ENCODE measurements at places on chromosomes 2 and 18.

DNA sequence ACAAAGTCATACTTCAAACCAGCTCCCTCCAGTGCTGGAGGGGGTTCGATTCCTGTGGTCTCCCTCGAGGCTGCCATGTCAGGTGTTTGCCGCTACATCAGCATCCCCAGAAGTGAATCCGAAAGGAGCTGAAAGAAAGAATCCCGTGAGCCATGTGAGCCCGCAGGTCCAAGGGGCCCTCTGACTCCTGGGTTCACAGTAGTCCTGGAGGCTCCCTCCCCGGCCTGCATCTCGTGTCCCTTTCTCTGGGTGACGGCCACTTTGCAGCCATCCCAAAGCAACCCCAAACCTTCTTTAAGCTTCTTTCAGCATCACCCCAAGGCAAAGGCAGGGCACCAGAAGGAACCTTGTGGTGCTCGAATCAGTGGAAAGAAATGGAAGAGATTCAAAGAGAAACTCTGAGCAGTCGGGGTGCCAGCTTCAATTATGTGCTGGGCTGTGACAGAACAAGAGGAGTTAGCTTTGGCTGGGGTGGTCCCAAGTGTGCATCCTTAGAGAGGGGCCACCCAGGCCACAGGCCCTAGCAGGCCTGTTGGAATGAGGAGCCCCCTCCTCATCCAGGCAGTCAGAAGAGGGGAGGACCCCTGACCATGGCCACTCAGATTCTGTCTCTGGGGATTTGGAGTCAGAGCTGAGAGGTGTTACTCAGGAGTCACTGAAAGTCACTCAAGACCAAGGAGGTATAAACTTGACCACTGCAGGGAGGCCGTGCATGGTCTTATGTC, 59.7 kb downstream of the CIB4 start:
- peak; percentile 5 for DNase-seq

DNA sequence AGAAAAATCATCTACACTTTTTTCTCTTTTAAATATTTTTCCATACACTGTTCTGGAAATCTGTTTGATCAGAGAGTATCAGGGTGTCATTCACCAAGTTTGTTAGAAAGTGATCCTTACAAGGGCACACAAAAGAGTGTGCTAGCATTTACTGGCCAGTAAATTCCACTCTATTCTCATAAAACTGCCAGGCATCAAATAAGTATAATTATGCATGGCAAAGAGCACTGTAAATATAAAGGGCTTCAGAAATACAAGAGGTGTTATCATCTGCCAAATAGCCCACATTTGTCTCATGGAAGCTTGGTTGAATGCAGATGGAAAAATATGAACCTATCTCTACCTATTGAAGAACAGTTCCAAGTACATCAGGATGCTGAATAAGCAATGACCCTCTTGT, 847.3 kb upstream of the ACVR2A start:
- no peak for DNase-seq

DNA sequence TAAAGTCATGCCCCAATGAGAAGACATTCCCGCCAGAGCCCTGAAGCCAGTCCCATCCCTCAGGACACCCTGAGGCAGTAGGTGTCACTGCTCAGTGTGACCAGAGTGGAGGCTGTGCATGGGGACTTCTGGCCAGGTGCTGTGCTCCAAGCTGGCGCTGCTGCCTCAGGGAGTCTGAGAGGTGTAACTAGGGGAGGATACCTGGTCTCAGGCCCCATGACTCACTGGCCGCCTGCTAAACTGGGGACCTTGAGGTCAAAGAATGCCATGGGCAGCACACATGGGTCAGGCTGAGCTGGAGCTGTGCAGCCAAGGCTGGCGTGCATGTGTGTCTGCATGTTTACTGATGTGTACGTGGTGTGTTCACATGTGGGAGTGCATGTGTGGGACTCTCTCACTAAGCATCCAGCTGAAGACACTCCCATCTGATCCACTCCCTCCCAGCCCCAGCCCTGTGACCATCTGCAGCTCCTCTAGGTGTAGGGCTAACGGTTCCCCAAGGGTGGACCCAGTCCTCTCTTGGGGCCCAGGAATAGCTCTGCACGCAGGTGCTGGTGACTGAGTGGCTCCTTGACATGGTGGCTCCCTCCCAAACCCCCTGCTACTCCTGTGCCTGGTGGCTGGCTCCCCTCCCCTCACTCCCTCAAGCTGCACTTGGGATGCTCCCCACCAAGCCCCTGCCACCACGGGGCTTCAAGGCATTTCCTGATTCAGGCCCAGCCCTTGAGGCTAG, 16.5 kb downstream of the HS6ST1 start:
- no peak for DNase-seq

DNA sequence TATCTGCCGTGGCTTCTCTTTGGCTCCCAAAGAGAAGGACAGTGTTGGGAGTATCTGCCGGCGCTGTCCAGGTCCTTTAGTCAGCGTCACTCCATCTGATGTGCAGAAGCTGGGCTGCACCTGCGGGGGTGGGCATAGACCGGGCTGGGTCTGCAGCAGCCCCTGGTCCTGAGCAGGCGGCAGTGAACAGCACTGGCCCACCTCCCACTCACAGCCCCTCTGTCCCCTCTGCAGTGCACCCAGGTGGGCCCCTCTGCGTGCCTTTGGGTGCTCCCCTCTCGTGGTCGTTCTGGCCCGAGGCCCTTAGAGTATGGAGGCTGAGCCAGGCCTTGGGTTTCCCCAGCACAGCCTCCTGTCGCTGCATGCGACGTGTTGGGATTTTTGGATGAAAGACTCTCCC, 95.7 kb downstream of the USP40 start:
- no peak for DNase-seq

GRCh38 chr2:76667821-76668271, 854.3 kb downstream of the LRRTM4 start:
- DNase-seq, result peak; percentile 61

DNA sequence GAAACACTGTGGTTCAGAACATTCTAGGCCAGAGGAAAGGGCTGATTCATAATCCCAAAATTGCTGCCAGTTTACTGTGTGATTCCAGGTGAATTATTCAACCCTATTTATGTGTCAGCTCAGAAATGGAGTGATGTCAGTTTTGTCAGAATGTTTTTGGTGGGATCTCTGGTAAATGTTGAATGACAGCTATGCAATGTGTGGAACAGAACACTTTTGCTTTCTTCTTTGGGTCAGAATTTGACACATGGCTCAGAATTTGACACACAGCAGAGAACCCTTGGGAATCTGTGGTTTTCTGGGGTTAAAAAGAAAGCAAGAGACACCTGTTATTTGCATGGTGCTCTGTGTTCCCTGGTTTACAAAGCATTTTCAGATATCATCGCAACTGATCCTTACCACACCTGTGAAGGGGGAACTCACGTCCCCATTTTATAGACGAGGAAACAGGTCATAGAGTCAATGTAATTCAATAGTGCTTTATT, 1.6 kb upstream of the MTA3 start:
- no peak for DNase-seq

DNA sequence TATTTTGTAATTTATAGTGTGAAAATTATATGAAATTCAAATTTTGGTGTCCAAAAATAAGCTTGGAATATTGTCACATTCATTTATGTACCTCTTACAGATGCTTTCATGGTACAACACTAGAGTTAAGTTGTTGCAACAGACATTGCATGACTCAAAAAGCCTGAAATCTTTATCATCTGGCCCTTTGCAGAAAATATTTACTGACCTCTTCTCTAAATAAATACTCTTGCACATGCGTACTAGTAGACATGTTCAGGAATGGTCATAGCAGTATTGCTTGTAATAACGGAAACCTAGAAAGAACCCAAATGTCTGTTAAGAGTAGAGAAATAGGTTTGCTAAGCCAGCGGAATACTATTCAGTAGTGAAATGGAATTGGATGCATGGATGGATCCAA, 60.4 kb downstream of the GALNT1 start:
- no peak for DNase-seq

DNA sequence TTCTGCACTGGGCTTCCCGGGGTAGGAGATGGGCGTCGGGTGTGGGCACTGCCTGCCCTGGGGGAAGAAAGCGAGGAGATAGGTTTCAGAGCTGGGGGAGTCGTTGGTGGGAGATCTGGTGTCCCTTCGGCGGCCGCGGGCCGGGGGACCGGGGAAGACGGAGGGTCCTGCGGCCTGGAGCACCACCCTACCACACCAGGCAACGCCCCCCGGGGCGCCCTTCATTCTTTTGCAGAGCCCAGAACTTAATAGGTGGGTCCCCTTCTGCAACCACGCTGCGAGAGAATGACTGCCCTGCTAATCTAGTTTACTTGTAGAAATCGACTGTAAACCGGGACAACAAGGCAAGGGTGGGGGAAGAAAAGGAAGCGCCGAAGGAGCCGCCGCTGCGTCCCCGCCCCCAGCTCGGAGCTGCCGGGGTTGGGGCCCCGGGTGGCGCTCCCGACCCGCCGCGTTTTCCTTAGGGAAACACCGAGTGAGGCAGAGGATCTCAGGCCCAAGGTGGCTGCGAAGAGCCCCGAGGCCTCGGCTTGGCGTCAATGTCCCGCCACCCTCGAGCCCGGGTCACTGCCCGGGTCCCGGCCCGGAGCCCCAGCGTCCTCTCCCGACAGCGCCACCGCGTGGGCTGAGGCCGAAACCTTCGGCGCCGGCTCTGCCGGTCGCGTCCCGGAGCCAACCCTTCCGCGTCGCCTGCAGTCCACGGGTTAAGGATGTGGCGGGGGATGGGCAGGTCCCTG, 5.4 kb upstream of the SATB2 start:
- peak; percentile 80 for DNase-seq

GRCh38 chr2:120892967-120893667, 157.4 kb downstream of the GLI2 start:
- DNase-seq, result no peak

GRCh38 chr18:24810561-24811305, 350.3 kb downstream of the HRH4 start:
- DNase-seq, result no peak

DNA sequence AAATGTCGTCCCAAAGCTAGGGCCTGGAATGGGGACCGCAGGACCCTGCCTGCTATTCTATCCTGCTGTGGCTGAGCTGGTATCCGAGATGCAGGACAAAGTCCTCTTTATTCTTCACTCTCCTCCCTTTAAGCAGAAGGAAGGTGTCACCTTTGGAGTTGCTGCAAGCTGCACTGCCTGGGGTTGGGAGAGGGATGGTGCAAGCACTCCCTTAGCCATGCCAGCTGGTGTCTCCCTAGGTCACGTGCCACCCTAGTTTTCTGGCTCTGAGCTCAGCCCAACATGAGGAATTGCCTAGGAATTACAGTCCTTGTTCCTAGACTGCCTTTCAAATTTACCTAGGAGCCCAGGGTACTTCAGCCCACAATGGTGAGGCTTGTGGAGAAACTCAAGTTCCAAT, 21.4 kb upstream of the FAM228A start:
- DNase-seq, result no peak

- DNase-seq, result no peak
Observed at GRCh38 chr2:76039505-76039904, 328.8 kb upstream of the GCFC2 start.

GRCh38 chr2:14619441-14619840, 13.1 kb upstream of the LRATD1 start:
- DNase-seq, result no peak

GRCh38 chr2:96427917-96428316, 77.2 kb downstream of the NEURL3 start:
- no peak for DNase-seq

DNA sequence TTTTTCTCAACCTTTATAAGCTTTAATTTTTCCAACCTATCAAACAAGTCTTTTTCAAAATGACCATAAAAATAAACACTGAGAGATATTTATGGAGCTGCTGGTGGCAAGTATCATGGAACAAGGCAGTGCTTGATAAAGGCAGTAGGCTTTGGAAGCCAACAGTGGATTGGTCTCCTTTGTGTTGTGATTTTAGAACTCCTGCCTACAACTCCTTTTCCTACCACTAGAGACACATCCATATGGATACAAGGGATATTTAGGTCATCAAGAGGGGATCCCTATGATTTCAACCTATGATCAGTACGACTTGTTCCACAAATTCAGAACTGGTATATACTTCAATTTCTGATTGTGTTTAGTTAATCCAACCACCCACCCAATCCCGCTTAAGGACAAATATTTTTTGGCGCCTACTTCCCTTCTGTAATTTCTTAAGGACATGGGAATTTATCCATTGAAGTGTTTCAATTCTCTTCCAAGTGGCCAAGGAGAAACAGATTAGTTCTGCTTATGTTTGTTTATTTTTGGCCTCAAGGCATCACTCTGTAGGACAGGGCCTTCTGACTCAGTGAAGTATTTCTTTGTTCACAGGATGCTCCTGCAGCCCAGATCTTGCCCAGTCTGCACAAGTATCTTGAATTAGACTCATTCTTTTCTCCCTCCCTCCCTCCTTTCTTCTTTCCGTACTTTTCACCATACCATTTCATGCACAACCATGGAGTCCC, 2119.6 kb upstream of the PIK3C3 start:
- DNase-seq, result no peak

- DNase-seq, result no peak
Observed at GRCh38 chr2:223032187-223033142, 19.5 kb upstream of the KCNE4 start.

GRCh38 chr2:167708998-167709397, 538.4 kb downstream of the STK39 start:
- DNase-seq, result no peak

GRCh38 chr18:1292167-1292566, 387.5 kb downstream of the ADCYAP1 start:
- DNase-seq, result no peak
